Lower leg skin (tissue), 4 donors: ENCODE measurements at places on chromosomes 2 and 18.

GRCh38 chr2:188969651-188970050 lies 4.5 kb upstream of the COL3A1 start:
- no peak for DNase-seq

GRCh38 chr2:216632952-216633615 lies at the start of gene IGFBP2:
Gene IGFBP2 (plus strand): TSS chr2:216633420. CDS start chr2:216633524, 104 bp downstream.
- DNase-seq = no peak

- DNase-seq = no peak
These were observed 3.2 kb upstream of the SERPINE2 start for GRCh38 chr2:224042191-224042696.

GRCh38 chr18:74972354-74972753 lies 236.6 kb downstream of the PTGR3 start:
- DNase-seq = no peak

DNA sequence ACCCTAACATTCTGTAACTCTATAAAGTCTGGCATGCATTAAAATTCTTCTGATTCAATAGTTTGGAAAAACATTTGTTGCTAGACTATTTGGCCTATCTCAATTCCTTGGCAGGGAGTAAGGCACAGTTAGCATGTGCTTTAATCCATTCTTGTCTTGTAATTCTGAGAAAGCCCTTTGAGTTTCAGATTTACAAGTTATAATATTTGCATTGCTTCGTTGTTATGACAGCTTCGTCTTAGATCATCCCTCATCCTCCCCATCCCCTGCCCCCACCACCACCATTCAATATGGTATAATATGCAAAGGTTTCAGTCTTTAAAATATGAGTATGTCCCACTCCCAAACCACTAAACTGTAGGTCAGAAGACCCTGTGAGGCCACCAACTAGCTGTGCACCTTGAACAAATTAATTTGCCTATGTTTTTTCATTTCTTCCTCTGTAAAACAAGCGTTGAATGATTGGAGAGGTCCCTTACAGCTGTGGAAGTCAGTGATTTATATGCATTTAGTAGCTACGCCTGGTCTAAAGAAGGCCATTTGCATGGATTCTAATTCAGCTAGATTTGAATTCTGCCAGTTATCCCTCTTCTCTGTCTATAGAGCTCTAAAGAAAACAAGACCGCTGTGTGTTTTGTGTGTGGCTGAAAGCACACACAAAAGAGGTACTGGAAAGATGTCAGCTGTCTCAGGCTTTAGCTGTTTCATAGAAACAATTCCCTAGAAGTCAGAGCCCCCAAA lies 591 bp downstream of the C2orf80 start:
- DNase-seq = no peak

DNA sequence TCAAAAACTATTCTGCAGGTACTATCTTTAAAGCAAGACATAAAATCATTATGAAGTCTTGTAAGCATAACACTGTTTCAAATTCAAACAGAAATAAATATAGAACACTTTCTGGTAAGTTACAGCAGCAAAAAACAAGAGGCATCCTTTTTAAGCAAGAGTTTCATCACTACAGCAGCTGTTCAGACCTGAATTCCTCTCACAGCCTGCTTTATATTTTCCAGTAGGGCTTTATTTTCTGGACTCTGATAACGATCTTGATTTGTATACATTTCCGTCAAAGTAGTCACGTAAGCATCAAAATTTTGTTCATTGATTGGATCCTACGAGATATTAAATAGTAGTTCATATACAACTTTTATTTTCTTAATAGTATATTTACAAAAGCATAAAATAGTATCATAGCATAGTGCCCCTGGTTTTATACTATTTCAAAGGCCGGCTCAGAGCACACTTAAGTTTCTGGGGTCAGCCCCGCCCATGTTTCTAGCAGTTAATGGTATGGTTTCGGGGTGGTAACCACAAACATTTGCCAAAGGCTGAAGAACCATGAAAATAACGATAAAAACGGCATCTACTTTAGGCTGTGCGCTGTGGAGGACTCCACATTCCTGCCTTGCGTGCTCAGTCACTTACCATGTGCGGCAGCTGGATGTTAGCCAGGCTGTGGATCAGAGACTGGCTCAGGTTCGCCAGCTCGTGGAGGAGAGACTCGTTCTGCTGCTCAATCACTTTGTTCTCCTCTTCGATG lies 47.5 kb upstream of the PXDN start:
- no peak for DNase-seq

- DNase-seq = no peak
These were observed 884.8 kb upstream of the ZEB2 start for GRCh38 chr2:145404690-145405089.

DNA sequence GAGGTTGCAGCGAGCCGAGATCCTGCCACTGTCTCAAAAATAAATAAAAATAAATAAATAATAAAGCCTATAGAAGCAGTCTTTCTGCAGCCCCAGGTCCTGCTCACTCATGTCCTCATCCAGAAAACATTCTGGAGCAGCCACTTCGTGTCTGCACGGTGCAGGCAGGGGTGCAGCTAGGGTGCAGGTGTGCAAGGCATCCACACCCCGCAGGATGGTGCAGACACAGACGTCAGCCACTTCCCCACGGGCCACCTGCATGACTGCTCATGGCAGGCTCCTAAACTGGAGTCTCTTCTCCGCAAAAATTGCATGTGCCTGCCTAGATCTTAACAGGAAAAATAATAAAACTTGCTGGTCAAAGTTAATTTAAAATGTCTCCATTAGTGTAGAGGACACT lies 80.2 kb upstream of the SNTG2 start:
- no peak for DNase-seq

- no peak for DNase-seq
These were observed 223.0 kb downstream of the UBE2E3 start for GRCh38 chr2:181203412-181203811.

- no peak for DNase-seq
These were observed 74.1 kb upstream of the GLI2 start for GRCh38 chr2:120661551-120661950.

GRCh38 chr2:150142561-150142960 lies 344.9 kb downstream of the RND3 start:
- no peak for DNase-seq
